Fibroblast of skin of abdomen (primary cell): ENCODE measurements at places on chromosomes 11 and 22.

- no peak for DNase-seq
These were observed 110.0 kb downstream of the KIAA1671 start for GRCh38 chr22:25062386-25063085.

DNA sequence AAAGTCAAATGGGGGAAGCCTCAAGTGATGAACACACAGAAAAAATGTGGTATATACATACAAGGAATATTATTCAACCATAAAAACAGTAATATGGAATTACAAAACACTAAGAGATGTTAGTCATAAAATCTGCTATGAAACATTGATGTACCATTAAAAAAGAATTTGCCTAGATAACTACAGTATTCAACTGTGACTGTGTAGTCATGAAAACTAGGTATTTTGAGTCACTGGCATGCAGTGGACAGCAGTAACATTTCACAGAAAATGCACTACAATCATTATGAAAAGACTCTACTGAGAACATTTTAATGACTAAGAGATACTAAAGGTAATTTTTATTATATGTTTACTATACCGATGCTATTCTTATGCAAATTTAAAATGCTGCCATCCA lies 11.7 kb downstream of the ZNF195 start:
- DNase-seq, result no peak

- no peak for DNase-seq
These were observed 80.5 kb downstream of the PGR start for GRCh38 chr11:101049123-101049522.

- no peak for DNase-seq
These were observed 20.2 kb downstream of the LMO1 start for GRCh38 chr11:8243458-8243857.

DNA sequence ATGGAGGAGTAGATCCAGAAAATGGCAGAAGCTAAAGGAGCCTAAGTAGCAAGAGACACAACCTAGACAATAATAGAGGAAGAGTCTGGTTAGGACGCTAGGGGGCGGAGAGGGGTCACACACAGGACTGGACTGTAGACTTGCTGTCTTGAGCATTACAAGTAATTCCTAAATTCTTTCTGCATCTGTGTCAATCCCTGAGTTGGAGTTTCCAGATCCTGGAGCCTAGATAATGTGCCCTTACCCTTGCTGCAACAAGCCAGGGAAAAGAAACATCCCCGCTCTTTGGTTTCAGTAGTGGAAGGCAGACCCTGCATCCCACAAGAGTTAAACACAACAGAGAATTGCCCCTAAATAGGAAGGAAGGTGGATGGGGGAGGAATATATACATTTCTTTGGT lies 14.9 kb upstream of the CCDC73 start:
- peak; percentile 60 for DNase-seq

GRCh38 chr11:128194216-128194615 lies 393.1 kb downstream of the ETS1 start:
- no peak for DNase-seq

GRCh38 chr11:132898676-132899075 lies 633.6 kb downstream of the OPCML start:
- no peak for DNase-seq

GRCh38 chr11:12086271-12087074 lies 23.9 kb upstream of the MICAL2 start:
- DNase-seq, result peak; percentile 98

DNA sequence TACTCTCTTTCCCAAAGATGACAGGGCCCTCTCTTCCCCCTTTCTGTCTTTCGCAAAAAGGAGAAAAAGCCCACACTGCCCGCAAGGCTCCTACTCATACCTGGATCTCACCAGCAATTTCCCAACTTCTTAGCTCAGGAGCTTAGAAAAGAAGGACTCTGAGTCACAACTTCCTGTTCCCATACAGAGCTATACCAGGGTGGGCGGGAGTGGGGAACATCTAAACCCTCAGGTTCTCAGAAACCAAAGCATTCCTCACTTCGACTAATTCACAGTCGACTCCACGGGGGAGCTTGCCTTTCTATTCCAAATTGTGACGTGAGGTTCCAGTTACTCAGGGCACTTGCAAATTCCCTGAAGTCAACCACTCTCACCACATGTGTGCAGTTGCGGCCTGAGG lies 61.9 kb downstream of the MTNR1B start:
- no peak for DNase-seq

GRCh38 chr11:20021212-20021611 lies 139.1 kb downstream of the DBX1 start:
- DNase-seq, result no peak

DNA sequence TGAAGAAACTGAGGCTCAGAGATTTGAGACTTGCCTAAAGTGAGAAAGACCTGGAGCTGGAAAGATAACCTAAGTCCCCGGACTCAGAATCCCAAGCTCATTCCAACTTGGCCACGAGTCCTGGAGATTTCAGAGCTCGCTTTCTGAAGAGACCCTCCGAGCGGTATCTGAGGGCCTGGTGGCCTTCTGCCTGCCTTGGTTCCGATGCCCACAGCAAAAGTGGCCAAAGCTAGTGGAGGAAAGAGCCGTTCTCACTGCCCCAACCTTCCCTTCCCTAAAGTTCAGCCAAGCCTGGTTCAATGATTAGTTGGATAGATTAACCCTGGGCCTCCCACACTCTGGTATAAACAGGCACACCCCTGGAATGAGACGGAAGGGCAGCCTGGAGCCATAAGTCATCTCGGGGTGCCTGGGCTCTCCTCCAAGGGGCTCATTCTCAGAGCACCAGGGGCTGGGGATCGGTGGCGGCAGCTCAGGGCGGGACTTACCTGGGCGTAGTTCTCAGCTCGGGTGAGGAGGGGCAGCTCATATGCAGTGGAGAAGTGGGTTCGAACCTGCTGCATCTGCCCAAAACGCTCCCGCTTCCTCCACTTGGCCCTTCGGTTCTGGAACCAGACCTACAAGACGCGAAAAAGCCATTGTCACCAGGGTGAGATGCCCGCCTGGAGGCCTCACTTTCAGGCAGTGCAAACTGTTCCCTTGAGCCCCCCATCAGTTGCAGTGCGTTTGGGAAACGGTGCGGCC lies 42.8 kb downstream of the ALX4 start:
- DNase-seq, result no peak

DNA sequence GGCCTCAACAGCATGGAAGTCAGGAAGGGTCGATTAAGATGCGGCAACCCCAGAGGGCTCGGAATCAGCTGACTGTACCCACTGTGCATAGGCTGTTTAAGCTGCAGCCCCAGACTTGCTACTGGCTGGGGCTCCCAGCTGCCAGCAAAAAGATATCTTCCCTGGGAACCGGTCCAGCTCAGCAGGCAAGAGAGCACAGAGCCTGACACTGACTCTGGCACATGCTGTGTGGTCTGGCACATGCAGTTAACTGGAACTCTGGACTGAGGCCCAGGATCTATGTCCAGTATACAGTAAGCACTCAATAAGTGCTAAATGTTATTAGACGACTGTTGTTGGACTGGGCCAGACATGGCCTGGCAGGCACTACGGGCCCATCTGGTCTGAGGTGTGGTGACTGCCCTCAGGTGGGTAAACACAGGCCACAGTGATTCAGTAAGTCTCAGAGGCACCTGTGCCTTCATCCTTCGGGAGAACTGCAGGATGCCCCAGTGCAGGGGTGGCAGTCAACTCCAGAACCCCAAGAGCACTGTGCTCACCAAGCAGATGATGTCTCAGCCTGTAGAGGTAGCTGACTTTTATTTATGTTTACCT lies 87.6 kb downstream of the LARGE1 start:
- DNase-seq, result no peak

DNA sequence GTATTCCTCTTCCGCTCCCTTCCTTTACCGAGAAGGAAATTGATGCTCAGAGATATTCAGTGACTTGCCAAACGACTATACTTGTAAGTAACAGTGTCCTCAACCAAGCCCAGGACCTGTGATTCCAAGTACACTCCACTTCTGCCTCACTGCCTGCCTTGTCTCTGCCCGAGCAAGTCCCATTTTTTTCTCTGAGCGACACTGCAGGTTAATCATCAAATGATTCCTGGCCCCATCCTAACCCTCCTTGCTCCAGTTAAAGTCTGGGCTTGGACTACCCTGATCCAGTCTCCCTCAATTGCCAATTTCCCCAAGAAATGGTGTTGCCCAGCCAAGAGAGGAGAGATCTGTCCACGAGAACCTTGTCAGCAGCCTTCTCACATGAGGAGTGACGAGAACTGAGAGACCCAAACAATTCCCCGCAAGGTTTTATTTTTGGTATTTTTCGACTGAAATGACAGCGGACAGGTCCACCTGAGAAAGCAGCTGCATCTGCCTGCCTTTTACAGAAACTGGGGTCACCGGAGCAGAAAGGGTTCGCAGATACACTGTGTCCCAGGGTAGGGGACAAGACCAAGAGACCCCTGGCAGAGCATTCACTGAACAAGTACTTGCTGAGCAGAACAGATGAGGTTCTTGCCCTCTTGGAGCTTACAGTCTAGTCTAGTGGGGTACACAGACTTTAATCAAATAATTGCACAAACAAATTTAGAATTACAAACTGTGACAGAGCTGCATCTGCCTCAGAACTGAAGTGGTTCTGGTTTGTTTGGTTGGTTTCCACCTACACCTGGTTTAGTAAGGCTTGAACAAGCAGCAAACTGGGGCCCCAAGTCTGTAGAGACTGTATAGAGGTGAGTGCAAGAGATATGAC lies 11.4 kb downstream of the POU2AF1 start:
- no peak for DNase-seq

GRCh38 chr11:46914363-46914762 lies 4.0 kb downstream of the LRP4 start:
- peak; percentile 46 for DNase-seq

DNA sequence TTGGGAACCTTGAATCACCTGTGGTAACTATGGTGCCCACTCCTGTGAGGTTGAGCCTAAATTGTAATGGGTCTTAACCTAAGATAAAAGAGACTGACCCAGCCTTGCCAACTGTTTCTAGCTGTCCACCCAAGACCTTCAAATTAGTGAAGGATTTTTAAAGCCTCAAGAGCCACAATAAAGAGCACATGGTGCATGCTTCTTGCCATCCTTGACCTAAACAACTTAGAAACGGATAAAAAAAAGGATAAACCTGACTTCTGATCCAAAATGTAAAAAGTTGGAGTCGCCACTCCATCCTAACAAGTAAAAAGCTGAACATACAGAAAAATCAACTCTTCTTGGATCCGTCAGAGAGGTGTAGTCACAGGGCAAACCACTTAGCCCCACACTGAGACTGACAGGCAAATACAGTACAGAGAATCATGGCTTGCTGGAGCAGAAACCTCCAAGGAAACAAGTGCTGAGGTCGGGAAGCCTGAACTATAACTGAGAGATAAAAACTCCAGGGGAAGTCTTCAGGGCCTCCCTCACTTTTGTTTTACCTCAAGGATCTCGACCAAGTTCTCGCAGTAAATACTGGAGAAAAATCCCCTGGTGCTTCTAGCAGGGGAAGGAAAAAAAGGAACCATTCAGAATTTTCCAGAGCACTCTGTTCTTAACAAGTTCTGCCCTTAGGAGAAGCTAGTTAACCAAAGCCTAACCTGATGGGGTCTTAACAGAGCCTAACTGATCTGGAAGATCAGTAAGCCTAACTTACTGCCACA lies 16.3 kb downstream of the ENTHD1 start:
- no peak for DNase-seq

GRCh38 chr11:38182126-38182866 lies 1584.3 kb upstream of the RAG2 start:
- DNase-seq, result peak; percentile 14

GRCh38 chr22:20940186-20940651 lies 23.0 kb downstream of the CRKL start:
- DNase-seq, result peak; percentile 60

DNA sequence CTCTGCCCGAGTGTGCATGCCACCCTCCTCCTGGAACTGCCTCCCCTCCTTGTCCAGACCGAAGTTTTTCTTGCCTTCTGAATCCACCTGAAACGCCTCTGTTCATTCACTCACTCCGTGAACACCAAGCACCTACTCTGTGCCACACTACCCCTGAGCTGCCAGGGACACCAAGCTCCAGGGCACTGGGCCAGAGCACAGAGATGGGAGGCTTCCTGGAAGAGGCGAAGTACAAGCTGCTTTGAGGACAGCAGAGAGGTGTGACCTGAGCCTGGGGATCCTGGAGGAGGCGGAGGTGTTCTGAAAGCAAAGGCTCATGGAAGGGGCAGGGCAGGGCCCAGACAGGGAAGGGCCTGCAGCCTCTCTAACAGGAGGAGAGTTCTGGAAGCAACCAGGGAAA lies 47.5 kb downstream of the SCUBE1 start:
- DNase-seq, result no peak

GRCh38 chr22:41198027-41198580 lies 7.0 kb upstream of the L3MBTL2 start:
- DNase-seq, result no peak

GRCh38 chr11:23570828-23571227 lies 710.6 kb upstream of the CCDC179 start:
- peak; percentile 61 for DNase-seq

- no peak for DNase-seq
These were observed 105.7 kb downstream of the SWAP70 start for GRCh38 chr11:9769621-9770020.

- peak; percentile 24 for DNase-seq
These were observed 137.3 kb upstream of the RASSF10 start for GRCh38 chr11:12871788-12872321.

DNA sequence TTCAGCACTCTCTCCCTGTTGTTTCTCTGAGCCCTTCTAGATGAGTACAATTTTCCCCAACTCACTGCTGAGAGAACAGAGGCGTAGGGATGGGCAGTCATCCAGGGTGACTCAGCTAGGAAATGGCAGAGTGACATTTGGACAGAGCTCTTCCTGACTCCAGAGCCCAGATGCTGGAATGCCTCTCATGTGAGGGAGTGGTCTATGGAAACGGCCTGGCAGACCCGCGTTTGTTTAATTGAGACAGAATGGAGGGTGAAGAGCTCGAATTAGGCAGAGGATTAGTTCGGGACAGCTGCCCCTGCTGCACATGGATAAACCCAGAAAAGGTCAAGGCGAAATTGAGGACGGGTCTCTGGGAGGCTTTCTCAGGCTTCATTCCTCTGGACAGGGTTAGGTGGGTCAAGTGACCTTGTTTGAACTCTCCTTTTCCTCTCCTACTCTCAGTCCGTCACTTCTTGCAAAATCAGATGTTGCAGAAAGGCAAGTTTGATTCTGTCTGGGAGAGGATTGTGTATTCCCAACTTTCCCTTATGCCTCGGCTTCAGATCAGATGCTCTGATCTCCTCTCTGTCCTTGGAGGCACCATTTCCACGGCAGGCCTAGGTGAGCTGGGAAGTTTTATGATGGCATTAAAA lies 7.6 kb upstream of the LMO2 start:
- DNase-seq, result peak; percentile 83

- no peak for DNase-seq
These were observed 25.0 kb upstream of the ARFGAP3 start for GRCh38 chr22:42881982-42882656.

GRCh38 chr22:36928786-36929535 lies 15.5 kb downstream of the CSF2RB start:
- DNase-seq, result no peak

GRCh38 chr11:8224161-8224591 lies 39.5 kb downstream of the LMO1 start:
- no peak for DNase-seq

GRCh38 chr11:123729602-123730001 lies 11.9 kb downstream of the ZNF202 start:
- DNase-seq, result no peak

- no peak for DNase-seq
These were observed 312.3 kb downstream of the CTTN start for GRCh38 chr11:70710601-70711000.

GRCh38 chr11:12381875-12382274 lies 4.5 kb downstream of the PARVA start:
- DNase-seq, result no peak
